ENCODE measurements at places on chromosomes 6 and 20.
A peak's percentile ranks its signal among the peaks of the same experiment; 100 is the strongest.

DNA sequence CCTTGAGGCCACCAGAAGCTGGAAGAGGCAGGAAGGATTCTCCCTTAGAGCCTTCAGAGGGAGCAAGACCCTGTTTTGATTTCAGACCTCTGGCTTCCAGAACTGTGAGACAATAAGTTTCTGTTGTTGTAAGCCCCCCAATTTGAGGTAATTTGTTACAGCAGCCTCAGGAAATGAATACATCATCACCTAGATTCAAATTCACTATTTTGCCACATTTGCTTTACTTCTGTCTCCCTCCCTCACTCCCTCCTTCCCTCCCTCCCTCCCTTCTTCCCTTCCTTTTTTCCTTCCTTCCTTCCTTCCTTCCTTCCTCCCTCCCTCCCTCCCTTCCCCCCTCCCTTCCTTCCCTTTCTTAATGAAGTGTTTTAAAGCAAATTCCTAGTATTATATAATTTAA is 58.1 kb upstream of the KIF13A start:
- DNase-seq = no peak

- no peak for DNase-seq
Observed at GRCh38 chr6:147874322-147874721, 365.8 kb downstream of the SAMD5 start.

DNA sequence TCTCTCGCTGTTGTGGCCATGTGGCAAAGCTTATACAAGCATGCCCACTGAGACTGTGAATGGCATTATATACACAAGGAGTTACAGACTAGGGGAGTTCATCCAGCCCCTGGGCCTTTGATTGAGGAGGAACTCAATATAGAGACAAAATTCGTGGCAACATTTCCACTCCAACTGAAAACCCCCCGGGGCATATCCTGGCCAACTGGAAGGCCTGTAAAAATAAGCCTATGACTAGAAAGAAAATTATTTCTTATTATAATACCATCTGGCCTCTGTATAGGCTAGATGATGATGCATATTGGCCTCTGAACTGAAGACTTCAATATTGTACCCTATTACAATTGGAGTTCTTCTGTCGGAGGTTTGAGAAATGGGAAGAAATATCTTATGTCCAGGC is 175.5 kb upstream of the GJE1 start:
- DNase-seq = no peak

- DNase-seq = no peak
Observed at GRCh38 chr6:136324686-136325380, 35.2 kb upstream of the BCLAF1 start.

DNA sequence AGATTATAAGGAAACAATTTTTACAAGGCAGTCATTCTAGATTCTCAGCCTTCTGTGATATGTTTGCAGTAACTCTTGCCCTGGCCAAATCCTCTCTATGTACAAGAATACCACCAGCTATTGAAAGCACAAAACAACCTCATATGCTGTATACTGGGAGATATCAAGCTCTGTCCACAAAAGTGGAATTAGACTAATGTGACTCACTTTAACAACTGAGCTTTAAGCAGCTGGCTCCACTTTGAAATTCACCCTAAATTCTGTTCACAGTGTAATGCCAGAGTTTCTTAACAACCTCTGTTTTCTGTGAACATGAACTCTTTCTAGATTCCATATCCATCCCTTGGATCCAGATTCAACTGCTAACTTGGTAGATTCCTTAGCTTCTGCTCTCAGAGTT is 47.6 kb downstream of the CHD6 start:
- DNase-seq = no peak

DNA sequence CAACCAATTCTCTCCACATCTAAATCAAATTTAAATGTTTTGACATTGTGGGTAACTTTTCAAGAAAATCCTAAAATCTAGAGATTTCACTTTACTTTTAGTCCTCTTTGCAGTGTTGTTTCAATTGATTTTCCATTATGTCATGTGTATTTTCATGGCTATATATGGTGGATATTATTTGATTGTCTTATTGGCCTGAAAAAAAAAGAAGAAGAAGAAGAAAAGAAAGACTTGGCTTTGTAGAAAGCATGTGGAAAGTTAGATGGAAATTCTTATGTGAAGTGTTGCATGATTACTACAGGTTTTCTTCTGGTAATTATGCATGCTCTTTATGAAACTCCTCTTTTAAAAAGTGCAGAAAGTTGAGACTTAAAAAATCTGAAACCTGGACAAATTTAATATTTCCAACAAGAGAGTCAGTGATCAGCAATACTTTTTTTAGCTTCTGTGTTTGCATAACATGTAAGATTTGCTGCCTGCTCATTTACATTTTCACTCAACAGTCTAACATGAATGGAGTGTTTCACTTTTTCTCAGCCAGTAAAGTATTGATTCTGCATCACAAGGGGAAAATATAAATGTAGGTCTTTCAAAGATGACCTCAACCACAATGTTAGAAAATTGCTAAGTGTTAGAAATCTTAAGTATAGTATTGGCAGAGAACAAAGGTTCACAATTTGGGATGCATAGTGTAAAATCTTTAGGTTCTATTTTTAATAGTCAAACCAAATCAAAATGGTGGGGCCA is 438.7 kb downstream of the BCKDHB start:
- DNase-seq = no peak

GRCh38 chr6:18080544-18080943 is 41.9 kb downstream of the NHLRC1 start:
- DNase-seq = no peak

GRCh38 chr6:158869826-158870648 is 50.9 kb upstream of the EZR start:
- DNase-seq = peak; percentile 33

- no peak for DNase-seq
Observed at GRCh38 chr6:137820425-137820824, 46.6 kb upstream of the TNFAIP3 start.

DNA sequence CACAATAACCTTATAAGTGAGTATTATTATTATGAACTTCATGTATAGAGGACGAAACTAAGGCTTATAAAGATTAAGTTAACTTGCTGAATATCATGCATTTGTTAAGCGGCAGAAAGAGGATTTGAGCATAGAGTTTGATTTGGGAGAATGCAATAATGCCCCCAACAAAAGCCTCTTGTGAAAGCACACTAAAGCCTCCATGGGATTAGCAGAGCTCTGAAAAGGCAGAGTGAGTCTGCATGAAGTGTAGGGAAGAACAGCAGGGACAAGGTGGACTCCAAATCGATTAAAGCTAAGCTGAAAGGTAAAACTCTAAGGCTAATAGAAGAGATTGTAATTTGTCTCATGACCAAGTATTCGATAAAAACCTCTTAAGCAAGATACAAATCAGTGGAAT is 100.3 kb downstream of the SH3BGRL2 start:
- DNase-seq = no peak
